ENCODE measurements at places on chromosomes 5 and 9. TPM values are rescaled to one million over a fixed set of nuclear protein-coding genes. Genes with fewer than 3 reads are reported as not detected.

The DIMT1 gene
- 28.3 TPM for total RNA-seq

DNA sequence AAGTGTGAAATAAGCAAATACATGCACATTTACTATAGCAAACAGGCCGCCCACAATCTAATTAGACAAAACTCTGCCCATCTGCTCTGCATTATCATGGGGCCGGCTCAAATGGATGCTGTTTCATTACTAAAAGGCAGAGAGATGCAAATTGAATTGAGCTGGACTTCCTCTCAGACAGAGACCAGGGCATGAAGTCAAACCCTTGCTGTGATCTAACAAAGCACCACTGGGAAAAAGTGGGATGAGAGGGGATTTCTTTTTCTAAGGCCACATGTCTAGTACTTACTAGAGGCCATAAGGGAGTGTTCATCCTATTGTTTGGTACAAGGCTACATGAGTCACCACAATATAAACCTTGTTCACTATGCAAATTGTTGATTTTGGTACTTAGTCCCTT lies 614.7 kb downstream of the ISL1 start:
- H3K4me1 ChIP-seq = no peaks in the 10 kb centered on the region
- no peak overlapping the region for H3K27ac ChIP-seq
- no peaks in the 10 kb centered on the region for H3K27me3 ChIP-seq

The RFK gene
- 32.6 TPM for total RNA-seq

GRCh38 chr5:158940977-158941376 lies 158.7 kb downstream of the EBF1 start:
- H3K4me3 ChIP-seq = no peak overlapping the region
- no peaks in the 10 kb centered on the region for H3K36me3 ChIP-seq
- H3K27ac ChIP-seq = no peak overlapping the region
- DNase-seq = no peak

DNA sequence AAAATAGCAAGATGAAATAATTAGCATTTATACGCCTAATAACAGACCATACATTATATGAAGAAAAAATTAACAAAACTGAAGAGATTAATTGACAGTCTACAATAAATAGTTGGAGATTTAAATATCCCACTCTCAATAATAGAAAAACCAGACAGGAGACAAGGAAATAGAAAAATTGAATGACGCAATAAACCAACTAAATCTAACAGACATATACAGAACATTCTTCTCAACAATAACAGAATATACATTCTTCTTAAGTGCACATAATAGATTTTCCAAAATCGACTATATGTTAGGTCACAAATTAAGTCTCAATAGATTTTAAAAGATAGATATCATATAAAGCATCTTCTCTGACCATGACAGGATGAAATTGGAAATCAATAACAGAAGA lies 25.6 kb upstream of the RNF180 start:
- no peak overlapping the region for H3K4me3 ChIP-seq
- H3K27ac ChIP-seq = no peak overlapping the region
- DNase-seq = no peak
- peaks cover 3% of the 10 kb centered on the region for H3K4me1 ChIP-seq
- no peaks in the 10 kb centered on the region for H3K27me3 ChIP-seq

DNA sequence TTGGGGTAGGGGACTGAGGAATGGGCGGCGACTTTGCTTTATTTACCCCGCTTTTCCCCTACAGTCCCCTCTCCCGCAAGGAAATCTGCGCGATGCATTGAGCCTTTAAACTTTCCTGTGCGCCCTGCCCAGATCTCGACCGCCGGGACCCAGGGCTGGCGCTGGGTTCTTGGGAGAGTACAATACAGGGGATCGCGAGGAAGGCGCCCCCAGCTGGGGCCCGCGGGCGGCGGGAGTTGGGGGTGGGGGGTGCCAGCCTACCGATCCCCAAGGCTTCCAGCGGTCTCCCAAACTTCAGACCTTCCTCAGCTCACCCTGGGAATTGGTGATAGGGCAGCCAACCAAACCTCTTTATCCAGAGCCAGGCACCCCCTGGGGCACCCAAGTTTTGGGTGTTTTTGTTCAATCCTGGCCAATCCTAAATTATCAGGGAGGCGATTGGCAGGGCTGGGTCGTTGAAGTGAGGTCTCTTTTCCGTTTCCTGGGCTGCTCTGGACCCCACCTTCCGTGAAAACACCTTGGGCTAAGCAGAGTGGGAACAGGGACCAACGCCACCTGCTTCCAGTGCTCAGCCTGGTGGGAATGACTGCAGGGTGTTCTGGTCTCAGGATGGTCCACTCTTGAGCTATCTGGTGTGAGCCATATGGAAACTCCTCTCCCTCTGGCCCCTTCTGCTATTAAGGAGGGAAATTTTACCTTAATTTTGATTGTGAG lies 51.4 kb upstream of the DAB2IP start:
- DNase-seq = no peak
- H3K27ac ChIP-seq = peak overlapping the region; percentile 94
- no peaks in the 10 kb centered on the region for H3K27me3 ChIP-seq
- no peaks in the 10 kb centered on the region for H3K36me3 ChIP-seq

- peaks cover 18% of the 10 kb centered on the region for H3K4me1 ChIP-seq
- no peak overlapping the region for H3K27ac ChIP-seq
- no peak for DNase-seq
- H3K36me3 ChIP-seq = no peaks in the 10 kb centered on the region
- no peaks in the 10 kb centered on the region for H3K27me3 ChIP-seq
- no peak overlapping the region for H3K4me3 ChIP-seq
Observed at GRCh38 chr9:89942643-89943042, 337.8 kb downstream of the GADD45G start.

DNA sequence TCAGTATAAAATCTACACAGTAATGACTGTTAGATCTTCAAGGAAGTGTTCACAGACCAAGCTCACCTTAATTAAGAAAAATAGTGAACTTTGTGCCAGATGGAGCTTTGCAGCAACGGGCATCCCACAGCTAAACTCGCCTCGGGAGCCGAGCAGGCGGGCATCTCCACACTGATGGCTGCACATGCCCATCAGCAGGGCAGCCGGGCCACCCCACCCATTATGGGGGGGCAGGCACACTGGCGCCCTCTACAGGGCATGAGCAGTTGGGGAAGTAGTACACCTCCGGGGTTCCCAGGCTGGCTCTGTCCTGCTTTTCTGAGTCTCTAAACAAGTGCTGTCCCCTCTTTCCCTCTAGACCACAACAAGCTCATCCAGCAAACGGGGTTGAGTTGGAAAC lies 21.6 kb downstream of the ANKS6 start:
- H3K4me3 ChIP-seq = no peak overlapping the region
- no peak for DNase-seq
- H3K36me3 ChIP-seq = no peaks in the 10 kb centered on the region
- H3K27ac ChIP-seq = no peak overlapping the region

The CDX1 gene
- total RNA-seq = not detected

Measured in gastrocnemius medialis (tissue), 4 donors.